NCI-H2171 treated with DMSO at 0.1 percent for 48 hours (cell line): ENCODE measurements at places on chromosomes 11 and 22.

DNA sequence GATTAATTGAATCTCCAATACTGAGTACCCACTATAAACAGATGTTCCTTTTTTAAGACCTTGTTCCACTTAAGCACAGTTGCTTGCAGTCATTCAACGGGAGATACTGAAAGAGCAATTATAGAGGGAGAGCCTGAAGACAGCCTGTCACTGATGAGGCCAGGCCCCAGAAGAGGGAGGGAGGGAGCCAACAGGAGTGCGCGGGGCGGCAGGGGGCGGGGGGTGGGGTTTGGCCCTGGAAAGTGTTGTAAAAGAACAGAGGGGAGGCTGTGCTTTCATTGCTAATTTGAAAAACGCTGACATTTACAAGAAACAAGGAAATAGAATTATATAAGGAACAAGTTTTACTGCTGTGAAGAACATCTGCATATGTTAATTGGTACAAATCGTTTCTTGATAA lies 53.1 kb downstream of the MAP6 start:
- no peak for DNase-seq

DNA sequence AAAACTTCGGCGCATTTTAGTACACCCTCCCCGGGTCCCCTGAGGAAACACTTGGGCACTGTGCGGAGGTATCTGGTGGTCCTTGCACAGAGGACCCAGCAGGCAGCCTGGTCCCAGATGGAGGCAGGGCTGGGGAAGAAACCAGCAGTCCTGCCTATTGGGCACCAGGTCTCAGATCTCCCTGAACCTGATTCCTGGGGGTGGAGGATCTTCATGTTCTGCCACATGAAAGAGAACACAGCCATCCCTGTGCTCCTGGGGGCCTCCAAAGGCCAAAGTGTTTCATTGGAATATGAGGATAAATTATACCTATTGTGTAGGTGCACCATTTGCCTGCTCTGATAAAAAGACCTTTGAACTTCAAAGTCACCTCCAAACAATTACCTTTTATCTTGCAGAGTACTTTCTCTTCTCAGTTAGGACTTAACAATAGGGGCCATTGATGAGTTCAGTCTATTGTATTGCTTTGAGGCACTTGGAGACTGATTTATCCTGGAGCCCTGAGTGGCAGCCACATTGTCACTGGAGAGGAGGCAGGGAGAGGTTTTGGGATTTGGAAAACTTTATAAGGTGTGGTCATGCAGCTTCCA lies 1.8 kb downstream of the RCN1 start:
- no peak for DNase-seq

- DNase-seq: no peak
Measured at GRCh38 chr11:19419808-19420207, 179.1 kb upstream of the E2F8 start.

DNA sequence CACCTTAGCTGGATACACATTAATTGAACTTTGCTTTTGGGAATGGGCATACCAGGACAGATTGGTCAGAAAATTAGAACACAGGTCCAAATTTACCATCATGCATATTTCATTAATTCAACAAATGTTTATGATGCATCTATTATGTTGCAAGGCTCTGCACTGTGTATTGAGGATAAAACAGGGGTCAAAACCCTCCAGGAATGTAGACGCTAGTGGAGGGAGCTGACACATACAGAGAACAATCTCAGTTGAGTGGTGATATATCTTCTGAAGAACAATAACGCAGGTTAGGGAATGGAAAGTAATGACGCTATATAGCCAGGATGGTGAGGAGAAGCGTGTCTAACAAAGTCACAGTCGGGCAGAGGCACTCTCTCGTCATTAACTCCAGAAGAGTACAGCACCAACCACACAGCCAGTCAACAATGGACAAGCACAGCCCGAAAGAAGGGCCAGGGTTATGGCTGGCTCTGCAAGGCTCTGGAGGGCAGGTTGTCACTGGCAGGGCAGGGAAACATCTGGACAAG lies 3.8 kb downstream of the FLI1 start:
- DNase-seq: no peak

GRCh38 chr11:47408598-47409439 lies 429 bp downstream of the SLC39A13 start:
- no peak for DNase-seq

- DNase-seq: no peak
Measured at GRCh38 chr11:58941838-58942237, 2.5 kb downstream of the GLYATL1 start.

- DNase-seq: peak; percentile 98
Measured at GRCh38 chr22:19438298-19438697, 6.0 kb downstream of the MRPL40 start.

- DNase-seq: peak; percentile 90
Measured at GRCh38 chr11:36333897-36334296, 37.8 kb downstream of the PRR5L start.

GRCh38 chr22:39208013-39208680 lies 36.6 kb downstream of the PDGFB start:
- no peak for DNase-seq

DNA sequence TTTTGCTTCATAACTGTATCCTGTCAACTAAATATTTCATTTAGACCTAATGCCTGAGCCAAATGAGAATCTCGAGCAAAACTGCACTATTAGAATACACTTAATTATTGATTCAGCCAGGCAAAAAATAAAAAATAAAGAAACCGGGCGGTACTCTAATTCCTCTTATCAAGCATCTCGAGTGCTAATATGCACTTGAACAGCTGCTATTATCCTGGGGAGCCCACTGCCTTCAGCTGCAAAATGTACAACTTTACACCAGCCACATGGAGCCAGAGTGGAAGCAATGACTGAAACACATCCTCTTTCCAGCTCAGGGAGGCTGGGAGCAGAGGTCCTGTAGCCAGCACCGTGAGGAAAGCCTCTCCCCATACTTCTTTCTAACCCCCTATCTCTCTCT lies 390.0 kb upstream of the CADM1 start:
- peak; percentile 38 for DNase-seq

DNA sequence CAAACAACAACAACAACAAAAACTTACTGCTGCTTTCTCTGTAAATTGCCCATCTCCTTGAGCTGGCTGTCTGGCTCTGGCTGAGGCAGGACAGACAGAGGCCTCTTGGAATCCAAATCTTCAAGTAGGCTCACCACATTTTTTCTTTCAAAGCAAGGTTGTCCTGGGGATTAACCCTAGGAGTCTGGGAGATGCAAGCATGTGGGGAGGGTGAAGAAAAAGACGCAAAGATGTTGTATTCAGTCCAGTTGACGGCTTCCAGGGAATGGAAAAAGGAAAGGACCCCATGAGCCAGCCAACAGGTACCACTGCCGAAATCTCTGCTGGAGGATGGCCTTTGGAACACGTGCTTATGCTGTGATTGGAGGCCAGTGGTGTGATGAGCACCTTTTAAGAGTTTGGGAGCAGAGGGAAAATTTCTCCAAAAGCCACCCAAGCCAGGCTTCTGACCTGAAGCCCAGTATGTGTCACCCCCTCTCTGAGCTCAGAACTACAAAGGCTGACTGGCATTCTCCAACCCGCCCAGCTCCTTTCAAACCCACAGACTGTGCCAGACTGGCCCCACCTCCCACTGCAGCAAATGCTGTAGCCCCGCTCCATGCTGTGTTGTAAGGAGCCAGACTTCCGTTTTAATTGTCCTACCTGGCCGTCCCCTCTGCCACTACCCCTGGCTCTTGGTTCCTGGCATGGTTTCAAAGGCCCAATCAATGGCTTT lies 10.8 kb downstream of the BLID start:
- DNase-seq: no peak

- DNase-seq: no peak
Measured at GRCh38 chr22:45169591-45170466, 6.1 kb downstream of the NUP50 start.

- DNase-seq: no peak
Measured at GRCh38 chr22:39155421-39155820, 2.9 kb upstream of the CBX7 start.

DNA sequence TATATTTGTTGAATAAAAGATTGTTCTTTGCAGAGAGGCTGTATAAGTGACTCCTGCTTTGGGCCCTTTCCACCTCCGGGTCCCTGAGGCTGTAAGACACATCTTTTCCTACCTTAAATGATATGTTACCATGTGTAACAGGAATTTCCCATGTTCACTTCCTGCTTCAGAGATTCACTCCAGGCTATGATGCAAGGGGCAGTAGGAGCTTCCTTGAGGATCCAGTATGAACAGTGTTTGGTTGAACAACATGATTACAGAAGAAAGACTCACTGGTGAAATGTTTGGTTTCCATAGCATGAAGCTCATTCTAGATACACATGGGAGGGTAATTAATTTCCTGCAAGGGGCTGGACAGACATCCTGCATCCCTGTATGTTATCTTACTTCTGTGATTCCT lies 25.6 kb upstream of the ZDHHC13 start:
- no peak for DNase-seq

DNA sequence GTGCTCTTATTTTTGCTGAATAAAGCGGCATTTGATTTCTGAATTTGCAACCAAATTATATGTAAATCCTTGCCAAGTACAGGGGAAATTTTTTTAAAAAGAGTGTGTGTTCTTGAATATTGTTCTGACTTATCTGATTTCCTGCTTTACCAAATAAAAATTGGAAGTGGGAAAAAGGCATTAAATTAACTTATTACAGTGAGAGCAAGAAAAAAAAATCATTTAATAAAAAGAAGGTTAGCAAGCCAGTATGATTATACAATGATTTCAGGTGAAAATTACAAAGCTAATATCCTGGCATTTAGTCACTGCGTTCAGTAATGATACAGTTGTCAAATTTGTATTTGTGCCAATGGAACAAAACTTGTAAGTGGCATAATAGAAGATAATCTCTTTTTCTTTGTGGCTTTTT lies 82.1 kb upstream of the PPARA start:
- peak; percentile 7 for DNase-seq

DNA sequence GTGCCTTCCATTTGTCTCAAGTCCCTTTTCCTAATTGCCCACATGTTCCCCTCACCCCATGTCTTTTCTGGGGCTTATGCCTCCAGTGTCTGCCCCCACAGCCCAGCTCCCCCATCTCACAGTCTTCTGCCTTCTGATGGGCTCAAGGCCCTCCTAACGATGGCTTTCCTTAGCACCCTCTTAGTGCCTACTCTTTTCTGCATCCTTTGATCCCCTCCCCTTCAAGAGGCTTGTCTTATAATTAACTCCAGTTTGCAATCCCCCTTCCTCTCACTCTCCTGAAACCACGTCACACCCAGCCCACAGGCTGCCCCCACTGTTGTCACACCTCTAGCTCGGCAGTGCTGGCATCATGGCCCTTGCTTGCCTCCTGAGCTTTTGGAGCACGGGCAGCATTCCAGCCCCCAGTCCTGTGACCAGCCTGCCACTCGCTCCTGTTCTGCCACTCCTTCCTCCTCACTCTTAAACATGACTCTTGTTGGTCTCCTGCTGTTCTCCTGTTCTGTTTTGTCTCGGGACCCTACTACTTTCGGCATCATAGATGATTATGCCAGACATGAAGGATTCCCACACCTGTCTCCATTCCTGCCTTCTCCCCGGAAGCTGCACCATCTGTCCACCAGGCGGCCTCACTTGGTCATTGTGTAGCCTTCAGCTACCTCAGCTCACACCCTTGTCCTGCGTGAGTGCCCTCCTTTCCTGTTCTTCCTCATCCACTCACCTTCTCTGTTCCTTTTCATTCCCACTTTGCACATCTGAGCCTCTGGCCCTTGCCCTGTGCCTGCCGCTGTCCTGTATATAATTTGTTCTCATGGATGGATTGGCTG lies 26.1 kb downstream of the UBE2L3 start:
- no peak for DNase-seq

DNA sequence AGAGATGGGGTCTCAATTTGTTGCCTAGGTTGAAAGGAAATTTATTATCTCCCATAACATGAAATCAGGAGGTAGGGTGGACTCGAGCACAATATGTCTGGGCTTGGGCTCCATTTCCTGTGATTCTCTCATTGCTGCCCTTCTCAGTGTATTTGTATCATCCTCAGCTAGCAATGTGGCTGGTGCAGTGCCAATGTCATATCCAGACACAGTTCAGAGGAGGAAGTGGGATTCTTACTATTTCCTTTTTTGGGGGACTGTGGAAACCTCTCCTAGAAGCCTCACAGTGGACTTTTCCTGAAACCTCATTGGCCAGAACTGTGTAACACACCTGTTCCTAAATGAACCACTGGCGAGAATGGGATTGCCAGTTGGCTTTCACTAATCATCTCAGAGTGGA lies 21.0 kb upstream of the SWAP70 start:
- no peak for DNase-seq

DNA sequence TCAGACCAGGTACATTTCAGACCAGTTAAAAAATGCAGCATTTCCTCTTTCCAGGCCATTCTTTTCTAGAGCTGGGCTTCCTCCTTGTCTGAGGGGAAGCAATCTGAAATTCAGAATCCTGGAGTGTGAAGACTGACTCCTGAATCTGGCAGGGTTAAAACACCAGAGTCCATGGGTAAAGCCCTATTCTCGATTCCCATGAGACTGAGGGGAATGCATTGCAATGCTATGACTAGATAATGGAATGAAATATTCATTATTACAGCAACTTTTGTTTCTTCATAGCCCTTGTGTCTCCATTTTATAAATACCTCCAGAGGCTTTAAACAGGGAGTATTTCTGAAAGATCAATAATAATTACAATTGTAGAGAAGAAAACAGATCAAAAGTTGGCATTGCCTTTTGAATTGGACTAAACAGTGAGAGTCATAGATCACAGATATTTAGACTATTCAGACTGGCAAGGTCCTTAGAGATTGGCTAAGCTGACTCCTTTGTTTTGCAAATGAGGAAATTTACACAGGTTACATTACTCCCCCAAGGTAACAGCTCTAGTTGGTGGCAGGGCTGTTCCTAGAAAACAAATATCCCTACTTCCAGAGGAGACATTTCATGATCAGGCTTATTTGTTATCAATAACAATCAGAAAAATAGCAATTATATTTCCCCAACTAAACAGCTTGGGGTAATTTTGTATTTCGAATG lies 632.6 kb upstream of the KIRREL3 start:
- DNase-seq: no peak

DNA sequence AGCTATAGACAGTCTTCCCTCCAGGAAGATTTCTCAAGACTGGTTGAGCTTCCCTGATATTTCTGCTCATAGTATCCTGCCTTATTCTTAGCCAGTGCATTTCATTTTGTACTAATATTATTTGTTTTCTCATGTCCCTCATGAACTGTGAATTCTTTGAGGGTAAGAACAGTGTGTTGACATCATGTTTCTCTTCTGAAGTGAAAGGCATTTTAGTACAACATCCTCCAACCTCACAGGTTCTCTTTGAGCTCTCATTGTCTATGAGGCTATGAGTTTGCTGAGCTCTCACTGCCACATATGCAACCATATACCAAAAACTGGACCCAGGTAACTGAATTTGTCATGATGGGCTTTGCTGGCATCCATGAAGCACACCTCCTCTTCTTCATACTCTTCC lies at the start of gene OR6Q1:
Gene OR6Q1, plus strand, starts transcription at position 301 of the 400 bp plus-strand sequence. Its CDS starts 0 bp downstream, at position 301.
- DNase-seq: no peak

DNA sequence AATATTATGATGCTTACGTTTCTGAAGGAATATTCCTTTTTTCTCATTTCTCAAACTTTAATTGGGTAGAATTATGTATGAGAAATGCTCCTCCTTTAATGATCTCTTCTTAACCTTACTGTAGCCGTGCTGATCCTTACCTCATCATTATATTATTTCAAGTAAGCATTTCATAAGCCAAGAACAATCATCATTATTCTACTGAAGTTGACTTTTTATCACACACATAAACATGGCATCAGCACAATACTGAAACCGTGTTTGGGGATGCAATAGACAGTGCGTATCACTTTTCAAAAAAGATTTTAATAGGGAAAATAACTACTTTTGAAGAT lies 162.8 kb downstream of the ARHGAP42 start:
- no peak for DNase-seq
